Renal pelvis (tissue), 12 donors: ENCODE measurements at places on chromosomes 11 and 22. TPM values are rescaled to one million over a fixed set of nuclear protein-coding genes. Genes with fewer than 3 reads are reported as not detected.

The ZNF280B gene
- 4.6 TPM for polyA plus RNA-seq

The POTEH gene
- not detected for polyA plus RNA-seq

The IL17RA gene
- polyA plus RNA-seq, result 4.2 TPM

The OR51T1 gene
- not detected for polyA plus RNA-seq

The ACRV1 gene
- polyA plus RNA-seq, result 0.80 TPM

The VPREB3 gene
- 0.89 TPM for polyA plus RNA-seq

The CCDC116 gene
- polyA plus RNA-seq, result 1.2 TPM

The OR9Q1 gene
- not detected for polyA plus RNA-seq

The PLAAT2 gene
- polyA plus RNA-seq, result 0.34 TPM

The SEZ6L gene
- 0.06 TPM for polyA plus RNA-seq

The MMP1 gene
- polyA plus RNA-seq, result not detected

The RSF1 gene
- polyA plus RNA-seq, result 67.7 TPM

The LRRC32 gene
- 68.0 TPM for polyA plus RNA-seq
